ENCODE measurements at places on chromosomes 12 and 14.
A peak's percentile ranks its signal among the peaks of the same experiment; 100 is the strongest.

DNA sequence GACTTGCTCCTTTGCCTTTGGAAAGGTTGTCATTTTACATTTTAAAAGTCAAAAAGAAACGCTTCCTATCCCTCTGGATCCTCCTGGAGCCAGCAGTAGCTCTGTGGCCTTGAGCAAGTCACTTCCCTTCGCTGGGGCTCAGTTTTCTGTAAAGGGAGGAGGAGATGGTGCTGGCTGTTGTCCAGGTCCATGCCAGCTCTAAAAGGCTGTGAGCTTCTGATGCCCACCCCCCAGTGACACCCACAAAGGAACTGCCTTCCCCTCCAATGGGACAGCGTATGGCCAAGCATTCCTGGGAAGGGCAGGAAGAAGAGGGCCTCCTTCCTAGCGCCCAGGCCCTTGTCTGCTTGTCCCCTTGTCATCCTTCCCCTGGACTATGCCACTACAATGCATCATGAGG is 81.5 kb downstream of the NTF3 start:
- no peak for DNase-seq

- DNase-seq, result no peak
Measured at GRCh38 chr14:39025810-39026627, 77.0 kb downstream of the SEC23A start.

DNA sequence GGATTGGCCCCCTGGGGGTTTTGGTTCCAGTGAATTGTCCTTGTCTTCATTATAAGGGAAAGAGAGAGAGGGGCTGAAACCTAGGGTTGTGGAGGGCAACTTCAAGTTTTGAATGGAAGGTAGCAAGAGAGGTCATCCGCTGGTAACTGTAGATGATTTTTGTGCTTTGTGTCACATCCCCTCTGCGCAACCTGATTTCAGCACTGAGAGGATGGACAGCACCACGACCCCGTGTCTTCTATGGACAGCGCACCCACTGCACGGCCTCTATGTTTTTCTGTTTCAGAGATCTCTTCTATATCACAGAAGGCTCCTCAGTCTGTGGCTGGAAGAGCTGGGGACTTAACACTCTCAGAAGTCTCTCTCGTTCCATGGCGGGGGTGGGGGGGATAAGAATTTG is 127.0 kb upstream of the RPH3A start:
- peak; percentile 22 for DNase-seq

- no peak for DNase-seq
Measured at GRCh38 chr12:79982086-79983062, 47.5 kb upstream of the PPP1R12A start.

- no peak for DNase-seq
Measured at GRCh38 chr14:50318031-50318626, 6.0 kb downstream of the DMAC2L start.

DNA sequence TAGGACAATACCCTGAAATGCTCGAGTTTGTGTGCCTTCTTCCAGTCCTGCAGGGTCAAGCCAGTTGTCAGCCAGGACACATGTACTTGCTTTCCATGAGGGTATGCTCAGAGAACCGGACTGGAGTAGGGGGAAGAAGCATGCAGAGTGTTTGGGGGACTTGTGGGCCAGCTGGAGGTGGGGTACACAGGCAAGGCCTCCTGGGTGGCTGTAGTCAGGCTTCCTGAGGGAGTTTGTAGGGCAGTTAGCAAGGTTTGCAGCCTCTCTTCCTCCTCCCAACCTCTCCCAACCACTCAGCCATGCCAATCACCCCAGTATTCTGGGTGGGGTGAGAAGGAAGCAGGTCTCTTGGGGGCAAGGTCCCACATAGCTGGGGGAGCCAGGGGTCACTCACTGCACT is 47.0 kb upstream of the RHOJ start:
- no peak for DNase-seq

GRCh38 chr12:120089796-120090195 is 26.8 kb downstream of the RAB35 start:
- DNase-seq, result no peak

- DNase-seq, result no peak
Measured at GRCh38 chr14:104235686-104236085, 97.3 kb downstream of the KIF26A start.

- peak; percentile 45 for DNase-seq
Measured at GRCh38 chr12:127083008-127083949, 1183.7 kb upstream of the TMEM132C start.

DNA sequence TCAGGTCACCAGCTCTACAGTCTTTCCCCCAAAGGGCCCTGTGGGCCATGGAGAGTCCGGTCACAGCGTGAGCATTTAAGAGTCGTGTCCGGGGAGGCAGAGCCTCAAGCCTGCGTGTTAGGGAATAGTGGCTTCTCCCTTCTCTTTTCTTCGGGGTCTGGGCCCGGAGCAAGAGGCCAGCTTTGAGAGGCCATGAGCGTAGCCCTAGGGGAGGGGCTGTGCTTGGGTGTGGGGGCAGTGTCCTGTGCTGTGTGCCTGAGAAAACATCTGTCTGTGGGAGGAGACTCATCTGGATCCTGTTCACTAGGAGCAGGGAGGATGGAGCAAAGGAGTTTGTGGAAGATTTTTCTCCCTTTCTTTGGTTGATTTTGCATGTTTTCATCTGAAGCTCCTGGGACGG is 5.3 kb downstream of the LRP1-AS start:
- no peak for DNase-seq

- DNase-seq, result no peak
Measured at GRCh38 chr14:24673534-24674203, 39.7 kb upstream of the GZMB start.

GRCh38 chr14:67331368-67332125 is 28.1 kb downstream of the ATP6V1D start:
- DNase-seq, result no peak

DNA sequence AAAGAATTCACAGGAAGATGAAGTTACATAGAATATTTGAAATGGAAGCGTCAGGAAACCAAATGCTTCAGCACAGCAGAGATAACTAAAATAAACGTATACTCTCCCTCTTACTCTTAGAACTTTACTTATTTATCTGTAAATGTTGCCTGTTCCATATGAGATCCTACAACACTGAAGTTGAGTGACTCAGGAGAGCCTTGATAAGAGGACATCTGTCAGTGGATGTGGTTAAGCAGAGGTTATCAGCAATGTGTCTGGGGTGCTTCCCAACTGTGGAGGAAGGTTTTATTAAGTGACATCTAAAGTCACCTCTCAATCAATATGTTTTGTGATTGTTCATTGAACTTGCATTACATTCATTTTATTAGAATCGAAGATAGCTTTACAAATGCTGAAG is 81.9 kb downstream of the NEDD1 start:
- no peak for DNase-seq

- no peak for DNase-seq
Measured at GRCh38 chr12:103503546-103504480, 8.0 kb upstream of the C12orf42 start.

GRCh38 chr12:28144059-28144458 is 46.2 kb upstream of the CCDC91 start:
- DNase-seq, result no peak

GRCh38 chr12:42091769-42092168 is 52.9 kb downstream of the GXYLT1 start:
- no peak for DNase-seq

GRCh38 chr14:103094406-103095209 is at the start of gene EXOC3L4:
TSS of gene EXOC3L4 (plus strand) at chr14:103094725. CDS start at chr14:103100220, 5,495 bp downstream.
- no peak for DNase-seq

DNA sequence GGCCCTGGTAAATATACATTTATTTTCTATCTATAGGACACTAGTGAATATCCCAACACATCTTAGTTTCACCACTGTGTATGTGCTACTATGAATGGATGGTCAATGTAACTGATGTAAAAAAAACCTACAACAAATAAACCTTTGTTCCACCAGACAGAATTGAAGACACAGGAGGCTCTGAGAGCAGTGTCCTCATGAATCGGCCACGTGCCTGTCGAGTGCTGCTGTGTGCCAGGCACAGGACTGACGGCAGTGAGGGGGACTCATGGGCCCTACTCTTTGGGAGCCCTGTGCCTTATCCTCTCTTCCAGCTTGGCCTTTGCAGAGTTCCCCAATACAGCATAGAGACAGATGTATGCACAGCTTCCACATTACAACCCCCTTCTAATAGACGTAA is 18.2 kb downstream of the CINP start:
- DNase-seq, result no peak

- DNase-seq, result no peak
Measured at GRCh38 chr14:68966872-68967301, 12.2 kb downstream of the ACTN1 start.

- DNase-seq, result no peak
Measured at GRCh38 chr14:56803816-56804535, 6.3 kb downstream of the OTX2 start.

GRCh38 chr12:108009442-108010070 is 119.5 kb upstream of the WSCD2 start:
- no peak for DNase-seq

DNA sequence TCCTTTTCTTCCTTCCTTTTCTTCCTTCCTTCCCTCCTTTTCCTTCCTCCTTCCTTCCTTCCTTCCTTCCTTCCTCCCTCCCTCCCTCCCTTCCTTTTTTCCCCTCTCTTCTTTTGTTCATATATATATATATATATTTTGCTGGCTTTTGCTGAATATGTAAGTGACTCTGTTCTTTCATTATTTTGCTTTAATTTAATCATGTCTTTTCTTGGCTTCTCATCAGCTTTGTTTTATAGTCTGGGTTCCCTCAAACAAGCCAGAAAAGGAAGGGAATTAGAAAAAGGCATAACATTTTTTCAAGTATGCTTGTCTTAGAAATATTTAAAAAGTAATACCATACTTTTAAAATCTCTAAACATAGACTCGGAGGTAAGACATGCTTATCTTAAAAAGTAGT is 219.9 kb upstream of the ATXN7L3B start:
- DNase-seq, result no peak

DNA sequence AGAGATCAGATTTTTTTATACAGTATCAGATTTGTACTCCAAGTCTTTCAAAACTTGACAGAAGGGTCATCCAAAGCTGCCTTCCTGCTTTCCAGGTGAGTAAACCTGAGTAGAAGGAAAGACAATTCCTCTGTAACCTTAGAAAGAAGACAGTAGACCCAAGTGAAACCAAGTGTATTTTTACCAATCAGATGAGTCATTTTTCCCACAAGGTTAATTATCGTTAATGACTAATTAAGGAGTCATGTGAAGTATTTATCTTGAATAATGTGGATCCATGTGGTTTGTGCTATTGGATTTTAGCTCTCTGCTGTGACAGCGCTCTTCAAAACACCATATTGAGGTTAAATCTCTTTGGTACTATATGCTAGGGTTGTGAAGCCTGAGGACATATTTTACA is 74.0 kb upstream of the PELI2 start:
- DNase-seq, result no peak

DNA sequence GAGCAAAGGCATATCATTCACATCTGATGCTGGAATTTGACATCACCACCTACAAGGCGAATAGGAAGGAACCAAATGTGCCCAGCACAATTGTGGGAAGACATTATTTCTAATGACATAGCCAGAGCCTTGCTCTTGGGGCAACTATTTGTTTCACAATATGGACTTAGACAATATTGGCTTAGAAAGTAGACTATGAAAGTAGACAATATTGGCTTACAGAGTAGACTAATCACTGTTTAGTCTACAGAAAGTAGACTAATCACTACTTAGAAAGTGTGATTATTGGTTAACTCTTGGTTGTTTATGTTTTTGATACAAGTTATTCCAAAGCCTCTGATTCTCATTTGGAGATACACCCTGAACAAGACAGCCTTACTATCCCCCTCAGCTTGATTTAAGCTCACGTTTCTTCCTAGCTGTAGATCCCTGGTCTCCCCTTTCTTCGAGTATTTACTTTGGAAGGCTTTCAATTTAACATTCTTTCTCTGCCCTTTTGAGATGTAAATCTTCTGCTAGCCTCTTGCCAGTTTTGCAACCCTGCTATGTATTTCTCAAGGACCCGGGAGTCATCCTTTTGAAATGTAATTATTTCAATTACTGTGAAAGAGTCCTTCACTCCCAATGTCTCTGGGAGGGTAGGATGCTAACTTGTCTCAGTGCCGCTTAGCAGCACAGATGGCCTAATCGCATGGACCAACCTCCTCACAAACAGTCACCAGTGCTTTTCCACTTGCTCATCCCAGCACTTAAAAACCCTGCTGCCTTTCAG is 843.2 kb downstream of the GALC start:
- DNase-seq, result no peak

All from right renal pelvis (tissue), 4 donors.